ENCODE measurements at places on chromosomes 1 and 21.
A peak's percentile ranks its signal among the peaks of the same experiment; 100 is the strongest.

GRCh38 chr1:222006715-222007114 is 264.8 kb upstream of the DUSP10 start:
- no peak for DNase-seq

- no peak for DNase-seq
Measured at GRCh38 chr1:47507881-47508701, 70.2 kb downstream of the FOXD2 start.

- no peak for DNase-seq
Measured at GRCh38 chr1:177780096-177780700, 189.7 kb downstream of the SEC16B start.

GRCh38 chr1:27011058-27011764 is 1.4 kb downstream of the TENT5B start:
- no peak for DNase-seq

- no peak for DNase-seq
Measured at GRCh38 chr1:235783148-235783776, 83.4 kb downstream of the LYST start.

- DNase-seq: no peak
Measured at GRCh38 chr1:12203216-12204007, 26.4 kb upstream of the VPS13D start.

DNA sequence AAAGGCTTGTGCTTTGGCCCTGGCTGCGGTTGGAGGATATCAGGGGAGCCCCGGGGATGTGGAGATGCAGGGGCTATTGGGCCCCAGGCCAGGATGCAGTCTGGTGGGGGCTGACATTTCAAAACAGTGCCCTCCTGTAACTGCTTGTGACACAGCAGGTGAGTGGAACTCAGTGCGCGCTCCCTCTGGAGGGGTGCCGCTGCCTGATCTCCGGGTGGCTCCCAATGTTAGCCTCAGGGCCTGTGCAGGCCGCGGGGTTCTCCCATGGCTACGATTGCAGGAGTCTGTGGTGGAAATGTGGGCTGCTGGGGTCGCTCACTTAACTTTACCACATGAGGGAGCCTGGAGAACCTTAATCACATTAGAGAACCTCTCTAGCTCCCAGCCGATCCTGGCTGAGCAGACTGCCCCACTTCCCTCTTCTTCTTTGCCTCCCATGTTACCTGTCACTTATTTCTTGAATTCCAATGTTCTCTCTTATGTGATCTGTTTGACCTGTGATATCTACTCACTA is 163.2 kb downstream of the FMN2 start:
- DNase-seq: no peak

DNA sequence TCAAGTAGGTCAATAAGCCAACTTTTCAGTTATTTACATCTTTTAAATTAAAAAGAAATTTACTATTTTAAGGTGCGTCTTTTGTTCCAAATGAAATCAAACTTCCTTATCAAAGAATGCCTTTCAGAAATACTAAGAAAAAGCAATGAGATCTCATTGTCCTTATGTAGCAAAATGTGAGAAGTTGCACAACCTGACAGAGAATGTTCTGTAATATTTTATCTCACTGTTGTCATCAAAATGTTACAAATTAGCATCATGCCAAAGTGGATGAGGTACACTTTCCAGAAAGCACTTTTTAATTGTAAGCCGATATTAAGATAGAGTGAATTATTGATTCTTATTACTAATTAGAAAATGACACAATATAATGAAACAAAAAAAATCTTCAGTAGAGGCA is 50.4 kb downstream of the KCNT2 start:
- DNase-seq: no peak

DNA sequence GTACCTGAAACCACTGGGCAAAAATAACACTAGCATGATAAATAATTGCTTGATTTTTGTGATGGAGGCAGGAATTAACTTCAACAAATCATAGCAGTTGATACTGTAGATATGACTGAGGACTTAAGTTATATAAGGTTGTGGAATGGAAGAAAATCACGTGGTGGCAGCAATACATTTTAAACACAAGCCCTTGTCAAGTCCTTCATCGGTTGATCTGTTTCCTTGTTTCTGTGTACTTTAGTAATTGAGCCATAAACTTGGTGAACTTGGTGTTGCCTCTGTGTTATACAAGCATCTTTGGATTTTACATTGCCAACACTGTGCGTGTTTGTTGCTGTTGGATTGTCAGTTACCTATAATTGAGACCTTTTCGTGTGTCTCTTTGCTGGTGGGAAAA is 114.4 kb downstream of the CAMTA1 start:
- DNase-seq: no peak

GRCh38 chr1:58502519-58502918 is 44.0 kb downstream of the OMA1 start:
- no peak for DNase-seq

DNA sequence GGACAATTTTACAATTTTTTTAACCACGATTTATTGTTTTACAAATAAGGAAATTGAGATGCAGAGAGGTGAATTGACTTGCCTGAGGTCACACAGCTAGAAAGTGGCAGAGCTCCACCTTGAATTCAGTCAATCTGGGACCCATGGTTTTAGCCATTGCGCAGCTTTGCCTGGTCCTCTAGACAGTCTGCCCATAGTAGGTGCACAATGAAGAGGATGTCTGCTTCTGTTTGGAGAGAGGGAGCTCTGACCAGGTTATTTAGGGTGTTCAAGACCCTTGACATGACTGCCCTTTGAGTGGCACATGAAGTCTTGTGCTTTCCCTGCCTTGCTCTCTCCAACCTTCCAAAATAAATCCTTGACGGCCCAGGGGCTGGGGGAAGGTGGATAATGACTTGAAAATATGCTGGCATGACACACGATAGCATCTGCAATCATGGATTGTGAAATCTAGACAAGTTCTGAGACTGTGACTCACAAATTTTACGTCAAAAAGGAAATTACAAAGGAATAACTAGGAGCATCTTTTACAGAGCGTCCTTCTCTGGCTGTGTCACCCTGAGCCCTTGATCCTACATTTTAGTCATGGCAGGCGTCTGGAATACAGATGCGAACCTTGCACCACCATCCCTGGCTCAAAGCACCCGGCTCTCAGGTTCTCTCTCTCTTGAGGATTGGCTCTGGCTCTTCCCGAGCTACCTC is 26.2 kb upstream of the ID3 start:
- no peak for DNase-seq

- DNase-seq: no peak
Measured at GRCh38 chr1:150516050-150516591, 569 bp downstream of the FALEC start.

- DNase-seq: no peak
Measured at GRCh38 chr1:168762473-168762872, 33.5 kb upstream of the DPT start.

GRCh38 chr1:94768036-94768435 is 52.1 kb upstream of the SLC44A3 start:
- DNase-seq: no peak

- no peak for DNase-seq
Measured at GRCh38 chr1:14677292-14677971, 78.9 kb downstream of the KAZN start.

- DNase-seq: no peak
Measured at GRCh38 chr21:42784276-42784675, 95.1 kb downstream of the WDR4 start.

GRCh38 chr1:174232761-174233160 is 73.4 kb downstream of the RABGAP1L start:
- DNase-seq: no peak

DNA sequence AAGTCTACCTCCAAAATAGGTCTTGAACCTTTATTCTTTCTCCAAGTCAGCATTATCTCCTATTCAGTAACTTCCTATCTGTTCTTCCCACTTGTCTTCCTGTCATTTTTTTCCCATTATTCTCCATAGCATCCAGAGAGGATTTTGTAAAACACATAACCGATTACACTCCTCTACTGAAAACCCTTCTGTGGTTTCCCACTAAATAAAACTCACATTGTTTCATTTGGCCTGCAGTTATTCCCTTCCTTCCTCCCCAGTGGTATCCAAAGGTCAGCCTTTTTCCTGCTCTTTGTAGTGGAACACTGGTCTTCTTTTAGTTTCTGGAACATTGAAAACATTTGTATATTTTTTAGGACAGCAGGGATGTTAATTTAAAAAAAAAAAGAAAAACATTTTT is 266.0 kb downstream of the GPR52 start:
- no peak for DNase-seq

- DNase-seq: no peak
Measured at GRCh38 chr21:28826021-28826420, 166.7 kb downstream of the LTN1 start.

DNA sequence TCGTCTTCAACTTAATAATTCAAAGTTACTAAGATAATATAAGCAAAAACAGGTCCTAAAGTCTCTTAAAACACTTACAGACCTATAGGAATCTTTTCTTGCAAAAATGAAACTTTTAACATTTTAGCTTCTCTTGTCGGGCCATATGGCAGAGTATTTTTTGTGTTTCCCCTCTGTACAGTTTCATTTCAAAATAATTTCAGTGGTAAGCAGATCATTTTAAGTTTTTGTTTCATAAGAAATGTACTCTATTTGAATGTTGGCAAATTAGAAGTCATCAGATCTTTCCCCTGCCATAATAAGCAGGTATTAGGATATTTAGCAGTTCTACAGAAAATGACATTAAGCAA is 37.9 kb downstream of the RGL1 start:
- DNase-seq: no peak

GRCh38 chr1:62301726-62302390 is 17.4 kb downstream of the KANK4 start:
- DNase-seq: no peak

DNA sequence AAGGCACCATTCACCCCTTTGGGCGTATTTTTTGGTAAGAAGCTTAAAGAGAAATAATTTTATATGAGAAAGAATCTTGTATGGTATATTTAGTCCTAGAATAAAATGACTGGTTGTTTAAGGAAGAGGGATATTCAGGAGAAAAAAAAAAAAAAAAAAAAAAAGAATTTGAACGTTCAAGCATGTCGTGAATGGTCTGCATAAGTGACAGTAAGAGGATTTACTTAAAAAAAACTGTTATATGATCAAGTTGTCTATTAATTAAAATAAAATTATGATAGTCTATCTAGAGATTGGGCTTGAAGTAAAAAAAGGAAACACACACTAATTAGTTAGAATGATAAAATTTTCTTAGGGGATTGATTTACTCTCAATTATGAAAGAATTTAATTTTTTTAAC is 11.7 kb upstream of the OR14I1 start:
- DNase-seq: no peak

- no peak for DNase-seq
Measured at GRCh38 chr1:230266456-230266855, 159.7 kb downstream of the PGBD5 start.

- DNase-seq: no peak
Measured at GRCh38 chr1:217076902-217077301, 353.7 kb upstream of the ESRRG start.

DNA sequence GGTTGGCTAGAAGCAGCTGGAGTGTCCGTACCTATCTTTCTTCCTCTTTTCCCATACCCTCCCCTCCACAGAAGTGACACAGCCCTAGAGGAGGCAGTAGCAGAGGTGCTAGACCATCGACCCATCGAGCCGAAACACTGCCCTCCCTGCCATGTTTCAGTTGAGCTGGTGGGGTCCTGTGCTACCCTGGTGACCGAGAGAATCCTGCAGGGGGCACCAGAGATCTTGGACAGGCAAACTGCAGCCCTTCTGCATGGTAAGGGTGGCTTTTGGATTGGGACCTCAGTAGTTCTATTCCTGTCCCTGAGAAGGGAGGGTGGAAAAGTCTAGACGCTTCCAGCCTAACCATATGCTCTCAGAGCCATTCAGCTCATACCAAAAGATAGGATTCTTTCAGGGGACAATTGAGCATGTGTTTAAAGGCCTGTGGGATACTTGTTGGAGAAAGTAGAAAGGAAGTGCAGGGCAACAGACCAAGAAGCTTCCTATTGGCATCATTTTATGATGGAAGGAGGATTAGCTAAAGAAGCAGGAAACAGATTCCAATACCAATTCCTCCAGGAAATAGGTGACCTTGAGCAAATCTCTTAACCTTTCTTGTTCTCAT is 11.7 kb upstream of the BNIPL start:
- DNase-seq: peak; percentile 70

DNA sequence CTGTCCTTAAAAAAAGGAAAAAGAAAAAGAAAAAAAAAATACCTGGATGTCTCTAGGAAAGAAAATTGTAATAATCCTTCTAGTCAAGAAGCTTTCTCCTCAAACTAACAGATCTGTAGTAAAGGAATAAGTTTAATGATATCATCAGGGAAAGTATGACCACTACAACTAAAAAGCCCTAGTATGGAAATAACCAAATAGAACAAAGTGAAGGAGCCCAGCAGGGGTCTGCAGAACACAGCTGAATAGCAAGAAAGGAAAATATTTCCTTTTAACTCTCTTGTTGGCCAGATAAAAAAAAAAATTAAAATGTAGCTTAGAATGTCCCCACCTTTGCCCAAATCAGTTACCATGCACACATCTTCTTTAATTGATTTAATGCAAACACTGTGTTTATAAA is 43.2 kb downstream of the PRRX1 start:
- no peak for DNase-seq

DNA sequence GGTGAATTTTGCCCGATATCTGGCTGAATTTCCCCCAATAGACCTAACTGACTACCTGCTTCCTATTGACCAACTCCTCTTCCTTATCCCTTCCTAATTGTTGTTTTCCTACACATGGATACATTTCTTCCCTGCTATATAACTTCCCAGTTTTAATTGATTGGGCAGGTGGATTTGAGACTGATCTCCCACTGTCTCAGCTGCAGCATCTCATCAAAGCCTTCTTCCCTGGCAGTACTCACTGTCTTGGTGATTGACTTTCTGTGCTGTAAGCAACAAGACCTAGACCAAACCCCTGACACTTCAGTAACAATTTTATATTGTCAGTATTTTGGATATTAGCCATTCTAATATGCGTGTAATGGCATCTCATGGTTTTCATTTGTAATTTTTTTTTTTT is 11.3 kb upstream of the PLA2G2A start:
- DNase-seq: no peak

DNA sequence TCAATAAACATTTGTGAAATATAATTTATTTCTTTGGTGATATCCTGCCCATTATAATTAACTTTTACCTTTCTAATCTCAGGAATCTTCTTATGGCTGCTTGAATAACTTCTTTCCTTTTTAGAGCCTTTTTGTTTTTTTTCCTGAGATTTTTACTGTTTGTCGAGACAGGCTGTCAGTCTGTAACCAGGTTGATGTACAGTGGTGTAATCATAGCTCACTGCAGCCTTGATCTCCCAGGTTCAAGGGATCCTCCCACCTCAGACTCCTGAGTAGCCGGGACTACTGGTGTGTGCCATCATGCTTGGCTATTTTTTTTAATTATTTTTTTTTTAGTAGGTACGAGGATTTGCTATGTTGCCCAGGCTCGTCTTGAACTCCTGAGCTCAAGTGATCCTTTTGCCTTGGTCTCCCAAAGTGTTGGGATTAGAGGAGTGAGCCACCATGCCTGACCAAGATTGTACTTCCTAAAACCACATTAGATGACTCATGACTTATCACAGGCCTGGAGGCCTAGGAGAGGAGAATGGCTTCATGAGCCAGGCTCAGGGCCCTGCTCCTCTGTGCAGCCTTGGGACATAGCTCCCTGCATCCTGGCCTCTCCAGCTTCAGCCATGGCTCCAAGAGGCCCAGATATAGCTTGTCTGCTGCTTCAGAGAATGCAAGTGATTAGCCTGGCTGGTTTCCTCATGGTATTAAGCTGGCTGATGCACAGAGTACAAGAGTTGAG is 48.6 kb downstream of the CTH start:
- no peak for DNase-seq

GRCh38 chr1:169049258-169049938 is 57.1 kb upstream of the ATP1B1 start:
- no peak for DNase-seq

- no peak for DNase-seq
Measured at GRCh38 chr1:223709598-223709997, 2.7 kb upstream of the CAPN2 start.

GRCh38 chr1:217418269-217419193 is 212.4 kb downstream of the GPATCH2 start:
- no peak for DNase-seq
